ENCODE measurements at places on chromosomes 1 and 21.
A peak's percentile ranks its signal among the peaks of the same experiment; 100 is the strongest.

- no peak for DNase-seq
These were observed 528.5 kb downstream of the MATN1 start for GRCh38 chr1:30194741-30195423.

- no peak for DNase-seq
These were observed 37.1 kb upstream of the USP25 start for GRCh38 chr21:15692711-15693110.

- DNase-seq: no peak
These were observed 18.3 kb upstream of the IFNGR2 start for GRCh38 chr21:33384841-33385331.

DNA sequence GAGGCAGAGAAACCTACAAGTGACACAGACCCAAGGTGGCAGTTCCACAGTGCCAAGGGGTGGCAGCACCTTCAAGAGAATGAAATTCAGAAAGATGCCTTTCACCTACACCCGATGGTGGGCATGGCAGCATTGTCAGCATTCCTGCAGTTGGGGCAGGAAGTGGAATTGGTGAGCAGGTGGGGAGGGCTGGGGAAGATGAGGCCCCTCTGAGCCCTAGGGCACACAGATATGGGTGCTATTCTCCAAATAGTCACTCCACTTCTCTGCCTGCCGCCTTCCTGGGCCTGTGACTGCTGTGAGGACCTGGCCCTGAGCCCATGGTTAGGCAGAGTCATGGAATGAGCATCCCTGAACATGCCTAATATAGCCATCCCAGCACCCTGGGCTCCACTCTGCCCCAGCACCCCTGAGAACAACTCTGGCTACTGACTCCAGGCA is 8.3 kb downstream of the SHISA4 start:
- DNase-seq: no peak

- no peak for DNase-seq
These were observed 10.2 kb upstream of the DMRTB1 start for GRCh38 chr1:53449021-53449420.

DNA sequence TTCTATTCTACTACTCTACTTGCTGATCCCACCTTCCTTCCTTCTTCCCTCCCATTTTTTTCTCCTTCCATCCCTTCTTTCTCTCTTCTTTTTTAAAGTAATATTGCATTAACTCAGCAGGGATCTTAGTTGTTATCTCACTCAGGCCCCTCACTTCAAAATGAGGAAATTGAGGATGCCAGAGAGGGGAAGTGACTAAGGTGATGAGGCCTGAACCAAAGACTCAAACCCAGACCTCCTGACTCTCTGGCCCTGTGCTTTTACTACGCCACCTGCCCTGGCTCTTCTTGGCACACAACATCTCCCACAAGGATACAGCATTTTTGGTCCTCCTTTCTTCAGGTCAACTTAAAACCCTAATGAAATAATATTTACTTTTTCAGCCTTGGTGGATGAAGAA is 151.7 kb upstream of the ZNF648 start:
- no peak for DNase-seq

DNA sequence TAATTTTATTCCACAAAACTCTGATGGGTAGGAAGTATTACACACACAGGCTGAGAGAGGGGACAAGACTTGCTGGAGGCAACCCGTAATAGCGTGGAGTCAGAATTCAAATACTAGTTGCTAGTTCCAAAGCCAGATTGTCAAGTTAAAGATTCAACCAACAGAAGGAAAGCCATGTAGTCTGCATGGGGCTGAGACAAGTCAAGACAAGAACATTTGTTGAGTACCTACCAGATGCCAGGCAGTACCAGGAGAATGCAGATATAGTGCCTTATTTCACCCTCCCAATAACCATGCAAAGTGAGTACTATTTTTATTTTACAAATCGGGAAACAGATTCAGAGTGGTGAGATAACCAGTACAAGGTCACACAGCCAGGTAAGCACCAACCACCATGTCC is 110.4 kb upstream of the SPATA6 start:
- no peak for DNase-seq

DNA sequence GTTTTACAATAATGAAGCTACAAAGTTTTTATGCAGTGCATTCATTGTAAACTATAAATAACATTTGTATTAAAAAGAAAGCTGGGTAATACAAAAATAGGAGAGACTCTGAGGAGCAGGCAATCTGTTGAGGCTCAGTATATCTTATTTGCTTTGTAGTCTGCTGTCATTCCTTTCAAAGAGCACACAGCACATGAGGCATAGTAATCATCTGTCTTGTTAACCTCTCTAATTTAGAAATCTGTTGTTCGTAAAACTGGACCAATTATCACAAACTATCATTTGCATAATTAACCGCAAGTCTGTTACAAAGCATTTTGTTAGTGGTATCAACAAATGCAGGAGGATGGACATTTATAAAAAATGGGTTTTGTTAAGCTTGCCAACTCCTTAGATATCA is 51.0 kb downstream of the SELENOF start:
- DNase-seq: no peak

DNA sequence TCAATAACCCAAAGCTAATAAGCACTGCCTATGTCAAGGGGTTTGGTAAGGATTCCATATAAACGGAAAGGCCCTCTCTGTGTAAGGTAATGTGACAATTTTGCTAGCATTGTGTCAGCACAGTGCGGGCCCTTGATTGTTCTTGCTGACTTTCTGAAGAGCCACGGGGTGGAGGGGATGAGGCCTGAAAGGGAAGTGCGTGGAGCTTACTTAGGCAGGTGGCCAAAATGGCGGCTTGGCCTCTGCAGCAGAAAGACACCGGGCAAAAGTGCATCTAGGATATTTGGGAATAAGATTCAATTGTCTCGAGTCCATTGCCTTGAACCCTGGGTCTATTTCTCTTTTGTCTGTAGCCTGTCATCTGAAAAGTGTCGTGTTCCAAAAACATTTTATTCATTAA is 114.3 kb downstream of the TGFB2 start:
- DNase-seq: no peak

DNA sequence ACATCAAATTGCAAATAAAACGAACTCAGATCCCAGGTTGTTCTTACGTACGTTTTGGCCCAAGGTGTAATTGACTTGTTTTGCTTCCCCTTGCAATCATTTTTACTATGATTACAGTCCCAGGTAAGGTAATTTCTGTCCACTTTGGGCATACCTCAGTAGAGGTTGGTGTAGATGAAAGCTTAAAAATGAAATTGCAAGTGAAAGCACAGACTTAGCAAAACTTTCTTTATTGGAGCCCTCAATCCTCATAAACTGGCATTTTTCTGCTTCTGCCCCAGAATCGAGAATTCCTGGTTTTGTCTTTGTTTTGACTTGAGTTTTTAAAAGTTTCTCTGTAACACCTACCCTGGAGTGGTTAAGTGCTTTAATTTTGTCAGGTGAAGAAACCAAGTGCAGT is 9.4 kb downstream of the MRPS6 start:
- no peak for DNase-seq

- DNase-seq: no peak
These were observed 205.8 kb upstream of the DUSP10 start for GRCh38 chr1:221947731-221948130.

DNA sequence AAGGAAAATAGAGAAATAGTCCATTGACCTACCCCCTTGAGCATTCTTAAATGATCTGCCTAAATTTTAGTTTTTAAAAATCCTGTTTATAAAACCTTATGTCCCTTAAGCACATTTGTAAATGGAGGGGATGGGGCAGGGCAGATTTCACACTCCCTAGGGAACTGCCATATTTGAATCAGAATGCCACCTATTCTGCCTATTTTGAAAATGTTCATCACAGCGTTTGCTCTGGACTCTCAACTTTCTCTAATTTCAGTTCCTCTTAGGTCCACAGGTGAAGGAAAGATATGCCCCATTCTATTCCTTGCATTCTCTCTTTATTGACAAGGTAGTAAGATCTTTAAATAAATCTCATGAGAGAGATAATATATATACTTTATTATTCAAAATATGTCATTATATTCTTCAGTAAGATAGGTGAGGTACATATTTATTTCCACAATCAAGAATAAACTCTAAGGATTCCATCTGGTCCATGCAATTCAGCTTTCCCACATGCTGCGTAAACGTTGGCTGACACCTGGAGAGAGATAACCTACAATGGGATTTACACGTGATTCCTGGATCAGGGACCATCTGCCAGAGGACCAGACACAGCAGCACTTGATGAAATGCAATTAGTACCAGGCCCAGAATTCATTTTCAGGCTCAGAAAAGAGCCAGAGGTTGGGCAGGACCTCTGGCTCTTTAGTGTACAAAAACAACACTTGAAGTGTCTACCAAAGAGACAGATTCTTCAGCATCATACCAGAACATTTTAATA is 1.2 kb upstream of the LPGAT1 start:
- DNase-seq: no peak

- no peak for DNase-seq
These were observed 63.6 kb upstream of the ERRFI1 start for GRCh38 chr1:8089535-8090228.

- no peak for DNase-seq
These were observed 18.2 kb downstream of the CAP1 start for GRCh38 chr1:40058453-40059337.

DNA sequence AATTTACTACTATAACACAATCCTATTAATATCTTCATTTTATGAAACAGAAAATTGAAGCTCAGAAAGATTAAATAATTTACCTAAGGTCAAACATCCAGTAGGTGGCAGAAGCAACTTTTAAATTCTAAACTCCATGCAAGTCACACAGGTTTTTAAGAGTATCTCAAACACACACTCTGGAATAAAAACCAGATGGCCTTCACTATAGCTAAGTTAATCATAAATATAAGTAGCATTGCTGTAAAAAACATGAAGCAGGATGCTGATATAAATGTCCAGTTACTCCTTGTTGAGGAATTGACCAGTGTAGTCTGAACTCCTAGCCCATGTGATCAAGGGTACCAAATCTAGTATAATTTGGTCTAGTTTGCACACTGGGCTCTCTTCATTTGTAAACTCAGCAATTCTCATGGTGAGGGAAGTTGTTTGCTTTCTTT is 9.4 kb upstream of the FMO3 start:
- DNase-seq: peak; percentile 50

DNA sequence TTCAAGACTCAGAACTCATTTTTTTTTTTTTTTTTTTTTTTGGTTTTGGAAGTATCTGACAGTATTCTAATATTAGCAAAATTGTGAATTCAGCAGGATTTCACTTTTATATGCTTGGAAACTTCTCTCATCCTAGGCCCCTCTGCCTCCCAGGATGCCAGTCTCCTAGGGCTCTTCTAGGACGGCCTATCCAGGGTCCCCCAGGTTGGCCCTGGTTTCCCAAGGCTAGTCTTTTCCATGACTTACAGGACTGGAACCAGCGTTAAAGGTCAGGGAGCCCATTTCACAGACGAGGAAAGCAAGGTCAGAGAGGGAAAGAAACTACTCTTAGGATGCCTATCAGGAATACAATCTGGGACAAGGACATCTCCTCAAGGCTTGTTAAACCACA is 412.5 kb downstream of the PTPRU start:
- no peak for DNase-seq

DNA sequence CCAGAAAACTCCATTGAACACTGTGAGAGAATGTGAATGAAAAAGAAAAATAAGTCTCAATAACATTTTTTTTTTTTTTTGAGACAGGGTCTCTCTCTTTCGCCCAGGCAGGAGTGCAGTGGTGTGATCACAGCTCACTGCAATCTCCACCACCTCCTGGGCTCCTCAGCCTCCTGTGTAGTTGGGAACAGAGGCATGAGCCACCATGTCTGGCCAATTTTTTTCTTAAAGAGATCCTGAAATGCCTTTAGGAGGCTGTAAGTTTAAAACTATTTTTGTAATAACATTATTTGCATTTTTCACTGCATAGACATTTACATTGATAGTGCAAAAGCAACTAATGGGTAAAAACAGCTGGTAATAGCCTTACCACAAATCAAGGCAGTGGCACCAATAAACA is 35.3 kb downstream of the GDAP2 start:
- DNase-seq: no peak

DNA sequence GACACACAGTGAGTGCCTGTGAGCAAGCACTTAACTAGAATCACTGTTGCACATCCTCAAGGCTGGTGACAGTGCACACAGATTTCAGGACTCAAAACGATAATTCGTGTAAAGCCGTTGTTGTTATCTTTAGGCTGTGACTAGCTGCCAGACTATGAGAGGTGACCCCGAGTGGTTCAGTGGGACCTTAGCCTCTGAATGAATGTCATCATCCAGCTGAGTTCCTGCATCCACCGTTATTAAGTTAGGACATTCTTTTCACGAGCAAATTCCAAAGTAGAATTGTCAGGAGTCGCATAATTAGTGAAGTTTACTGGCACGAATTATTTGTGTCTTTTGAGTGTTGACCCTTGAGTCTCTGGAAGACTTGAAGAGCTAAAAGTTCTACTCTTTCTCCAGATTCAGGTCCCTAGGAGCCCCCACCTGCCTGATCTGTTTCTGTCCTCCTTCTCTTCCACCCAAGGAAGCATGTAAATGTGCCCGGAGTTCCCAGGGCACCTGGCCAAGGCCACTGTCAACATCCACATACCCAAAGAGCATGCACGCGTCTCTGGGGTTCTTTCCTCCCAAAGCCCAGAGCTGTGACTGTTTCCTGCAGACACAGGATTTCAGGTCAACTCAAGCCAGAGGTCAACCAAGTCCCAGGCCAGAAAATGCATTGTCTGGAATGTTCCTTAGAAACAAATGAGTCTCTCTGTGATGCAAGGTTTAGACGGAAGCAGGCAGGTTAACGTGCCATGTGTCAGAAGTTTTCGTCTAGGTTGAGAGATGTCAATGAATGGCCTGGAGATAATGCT is 207.2 kb downstream of the TOMM20 start:
- no peak for DNase-seq

DNA sequence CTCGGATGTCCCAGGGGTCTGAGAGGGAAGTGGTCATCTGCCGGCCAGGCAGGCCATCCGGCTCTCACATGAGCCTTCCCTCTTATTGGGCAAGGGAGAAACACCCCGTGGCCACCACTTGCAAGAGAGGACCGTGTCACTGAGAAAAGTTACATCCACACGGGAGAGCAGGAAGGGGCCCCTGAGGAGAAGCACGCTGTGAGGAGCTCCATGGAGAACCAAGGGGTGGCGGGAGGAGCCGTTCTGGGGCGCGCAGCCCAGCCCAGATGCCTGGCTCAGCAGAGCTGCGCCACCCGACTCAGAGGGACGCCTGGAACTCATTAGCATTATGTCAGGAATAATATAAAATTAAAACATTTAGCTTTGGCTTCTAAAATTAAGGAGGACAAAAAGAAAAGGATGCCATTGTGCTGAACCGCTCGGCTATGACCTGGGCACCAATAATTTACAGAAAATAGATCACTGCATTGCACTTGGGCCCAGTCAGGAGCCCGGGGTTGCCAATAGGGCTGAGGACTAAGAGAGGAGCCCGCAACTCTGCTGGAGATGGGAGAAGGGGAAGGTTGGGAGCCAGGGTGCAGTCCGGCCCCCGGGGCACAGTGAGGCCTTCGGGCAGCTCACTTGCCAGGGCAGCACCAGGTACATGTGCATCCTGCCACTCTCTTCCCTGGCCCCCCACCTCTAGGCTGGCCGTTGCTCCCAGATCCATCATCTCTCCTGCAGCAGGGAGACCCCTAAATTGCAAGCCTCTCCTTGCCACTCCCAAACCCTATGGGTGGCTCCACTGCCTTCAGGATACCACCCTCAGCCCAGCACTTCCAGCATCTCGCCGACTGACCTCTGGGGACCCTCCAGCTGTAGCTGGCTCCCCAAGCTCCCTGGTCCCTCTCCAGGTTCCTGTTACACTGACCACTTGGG is 84.8 kb downstream of the DMRTB1 start:
- DNase-seq: no peak

Data from muscle of arm (tissue), 14 donors.